ENCODE measurements at places on chromosomes 2 and 18.

- DNase-seq: no peak
Observed at GRCh38 chr2:185144159-185144919, 546.0 kb downstream of the ZNF804A start.

- no peak for DNase-seq
Observed at GRCh38 chr2:73593680-73594079, 48.5 kb downstream of the NAT8 start.

GRCh38 chr2:69253611-69254301 is 133.3 kb downstream of the GFPT1 start:
- no peak for DNase-seq

DNA sequence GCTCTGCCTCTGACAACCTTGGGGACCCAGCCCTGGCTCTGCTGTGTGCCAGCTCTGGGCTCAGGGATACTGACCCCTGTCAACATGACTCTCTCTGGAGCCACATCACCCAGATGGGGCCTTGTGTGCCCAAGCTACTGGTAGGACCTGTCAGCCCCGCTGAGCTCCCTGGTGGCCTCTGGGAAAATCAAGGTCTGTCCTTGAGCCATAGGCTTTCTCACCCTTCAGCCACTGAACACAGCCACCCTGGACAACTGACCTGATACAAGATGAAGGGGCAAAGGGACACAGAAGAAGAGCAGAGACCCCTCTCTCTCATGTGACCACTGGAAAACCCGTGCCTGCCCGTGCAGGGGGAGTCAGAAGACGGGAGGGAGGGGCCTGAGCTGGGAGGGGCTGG is 7.8 kb downstream of the CCDC74A start:
- DNase-seq: no peak

DNA sequence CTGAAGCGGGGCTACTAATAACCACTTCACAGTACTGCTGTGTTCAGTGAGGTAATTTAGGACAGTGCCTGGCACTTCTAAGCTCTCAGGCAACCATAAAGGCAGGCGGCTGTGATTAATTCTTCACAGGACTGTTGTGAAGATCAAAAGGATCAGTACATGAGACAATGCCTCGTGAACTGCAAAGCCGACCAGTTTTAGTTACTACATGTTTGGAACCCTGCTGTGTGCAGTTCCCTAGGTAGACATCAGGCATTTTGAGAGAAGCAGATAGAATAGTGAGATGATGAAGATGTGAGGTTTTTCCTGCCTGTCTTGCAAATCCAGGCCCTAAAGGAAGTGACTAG is 19.1 kb downstream of the EFHD1 start:
- DNase-seq: no peak

GRCh38 chr18:37085362-37085761 is 256.4 kb downstream of the KIAA1328 start:
- DNase-seq: no peak

- DNase-seq: no peak
Observed at GRCh38 chr18:77148289-77148688, 15.7 kb upstream of the MBP start.

Data from NCI-H2029 treated with DMSO at 0.1 percent for 48 hours (cell line).